Kasumi-1 (cell line): ENCODE measurements at places on chromosomes 7 and 10.

DNA sequence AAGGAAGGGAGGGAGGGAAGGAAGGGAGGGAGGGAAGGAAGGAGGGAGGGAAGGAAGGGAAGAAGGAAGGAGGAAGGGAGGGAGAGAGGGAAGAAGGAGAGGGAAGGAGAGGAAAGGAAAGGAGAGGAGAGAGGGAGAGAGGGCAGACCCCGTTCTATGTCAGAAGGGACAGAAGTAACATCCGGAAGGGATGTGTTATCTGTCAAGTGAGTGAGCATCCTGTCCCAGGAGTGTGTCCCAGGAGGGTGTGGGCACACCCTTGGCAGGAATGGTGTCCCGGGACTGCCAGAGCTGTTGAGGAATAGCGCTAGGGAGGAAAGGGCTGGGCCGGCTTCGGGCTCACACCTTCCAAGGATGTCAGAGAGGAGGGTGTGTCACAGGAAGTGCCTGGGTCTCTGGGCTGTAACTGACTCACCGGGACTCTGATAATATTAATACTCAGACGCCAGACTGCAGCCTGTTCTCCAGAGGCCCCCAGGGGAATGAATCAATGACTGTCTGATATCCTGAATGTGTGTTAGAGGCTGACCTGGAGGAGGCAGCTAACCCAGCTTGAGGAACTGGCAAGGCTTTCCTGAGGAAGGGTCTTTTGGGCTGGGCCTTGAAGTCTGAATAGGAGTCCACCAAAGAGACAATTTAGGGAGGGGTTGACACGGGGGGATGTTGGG, 125.6 kb upstream of the TNRC18 start:
- no peak for DNase-seq

GRCh38 chr10:34985823-34986222, 104.3 kb downstream of the CUL2 start:
- peak; percentile 20 for DNase-seq

DNA sequence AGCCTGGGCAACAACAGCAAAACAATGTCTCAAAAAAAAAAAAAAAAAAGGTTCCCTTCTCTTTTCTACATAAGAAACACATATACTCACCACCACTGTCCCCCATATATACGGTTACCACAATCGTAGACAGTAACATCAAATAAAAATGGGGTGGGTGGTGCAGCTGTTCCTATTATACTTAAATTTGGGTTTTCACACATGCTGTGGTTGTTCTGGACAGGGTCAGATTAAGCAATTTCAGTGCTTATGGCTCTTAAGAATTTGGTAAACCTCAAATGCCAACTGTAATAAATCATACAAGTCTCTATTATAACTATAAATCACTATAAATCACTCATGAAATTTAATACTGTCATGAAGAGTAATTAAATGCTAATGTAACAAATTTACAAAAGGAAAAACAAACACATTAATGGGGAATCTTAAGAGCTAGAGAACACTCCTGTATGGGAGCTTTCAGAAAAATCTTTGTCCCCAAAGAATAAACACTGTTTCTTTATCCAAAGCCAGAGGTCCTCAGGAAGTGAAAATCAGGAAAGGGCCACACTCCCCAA, 143.6 kb downstream of the GLI3 start:
- DNase-seq = no peak

- DNase-seq = peak; percentile 58
Observed at GRCh38 chr10:128125416-128125943, 743 bp downstream of the MKI67 start.

- no peak for DNase-seq
Observed at GRCh38 chr10:43209651-43210141, 57.2 kb downstream of the RASGEF1A start.

- no peak for DNase-seq
Observed at GRCh38 chr10:60399328-60399727, 9.7 kb upstream of the ANK3 start.

GRCh38 chr10:117536866-117537435, 5.6 kb upstream of the EMX2 start:
- no peak for DNase-seq

GRCh38 chr10:129643266-129643665, 176.2 kb downstream of the MGMT start:
- no peak for DNase-seq

GRCh38 chr10:132726194-132726593, 59.8 kb downstream of the NKX6-2 start:
- no peak for DNase-seq
